AG09319 (cell line): ENCODE measurements at places on chromosomes 5 and 9.

DNA sequence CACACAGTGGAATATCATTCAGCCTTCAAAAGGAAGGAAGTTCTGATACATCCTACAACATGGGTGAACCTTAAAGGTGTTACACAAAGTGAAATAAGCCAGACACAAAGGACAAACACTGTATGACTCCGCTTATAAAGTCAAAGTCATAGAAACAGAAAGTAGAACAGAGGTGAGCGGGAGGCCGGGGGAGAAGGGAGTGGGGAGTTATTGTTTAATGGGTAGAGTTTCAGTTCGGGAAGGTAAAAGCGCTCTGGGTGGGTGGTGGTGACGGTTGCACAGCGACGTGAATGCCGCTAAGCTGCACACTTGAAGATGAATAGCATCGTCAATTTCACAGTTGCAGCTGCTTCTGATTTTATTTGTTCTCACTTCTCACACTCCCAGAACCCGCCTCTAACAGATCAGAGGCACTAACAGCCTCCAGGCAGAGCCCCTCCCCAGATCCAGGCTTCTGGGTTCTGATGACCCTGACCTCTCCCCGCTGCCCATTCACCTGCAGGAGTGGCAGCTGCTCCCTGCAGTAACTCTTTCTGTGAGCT lies 34.1 kb downstream of the BNIP1 start:
- no peak for DNase-seq

GRCh38 chr5:132103332-132103951 lies 29.9 kb downstream of the CSF2 start:
- DNase-seq = peak; percentile 73

DNA sequence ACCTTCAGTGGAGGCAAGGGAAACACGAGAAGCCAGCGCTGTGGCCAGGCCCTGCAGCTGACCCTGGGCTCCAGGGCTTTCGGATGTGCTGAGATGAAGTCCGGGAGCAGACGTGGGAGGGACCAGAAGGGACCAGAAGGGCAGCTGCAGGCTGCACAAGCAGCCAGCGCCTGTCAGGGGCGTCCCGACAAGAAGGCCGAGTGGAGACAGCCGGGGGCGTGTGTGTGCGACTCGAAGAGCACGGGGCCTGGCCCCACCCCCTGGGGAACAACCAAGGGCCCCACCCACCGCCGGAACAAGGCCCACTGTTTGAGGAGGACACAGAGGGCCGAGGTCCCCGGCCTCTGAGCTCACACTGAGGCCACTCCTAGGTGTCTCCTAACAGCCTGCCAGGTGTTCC lies 31.4 kb downstream of the SLC12A7 start:
- DNase-seq = no peak

GRCh38 chr9:136734837-136735496 lies 7.8 kb downstream of the LCN10 start:
- no peak for DNase-seq

- no peak for DNase-seq
Measured at GRCh38 chr9:124621371-124622328, 114.5 kb upstream of the NR5A1 start.
